ENCODE measurements at places on chromosomes 3 and 15.

DNA sequence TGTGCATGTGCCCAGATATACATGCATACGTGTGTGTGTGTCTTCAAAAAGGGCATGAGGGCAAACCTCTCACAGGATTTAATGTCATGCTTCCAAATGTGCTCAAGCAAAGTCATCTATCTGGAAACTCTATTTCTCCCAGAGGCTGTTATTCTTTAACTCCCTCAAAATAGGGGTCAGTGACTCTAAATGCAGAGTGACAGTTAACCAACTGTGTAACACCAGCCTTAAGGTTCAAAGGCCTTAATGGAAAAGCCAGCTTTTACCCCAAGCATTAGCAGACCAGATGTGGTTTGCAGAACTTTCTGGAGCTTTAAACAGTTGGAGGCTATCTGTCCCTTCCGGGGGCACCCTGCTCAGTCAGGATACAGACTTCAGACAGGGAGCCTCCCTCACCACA is 70.4 kb upstream of the SLC7A14 start:
- DNase-seq: no peak

DNA sequence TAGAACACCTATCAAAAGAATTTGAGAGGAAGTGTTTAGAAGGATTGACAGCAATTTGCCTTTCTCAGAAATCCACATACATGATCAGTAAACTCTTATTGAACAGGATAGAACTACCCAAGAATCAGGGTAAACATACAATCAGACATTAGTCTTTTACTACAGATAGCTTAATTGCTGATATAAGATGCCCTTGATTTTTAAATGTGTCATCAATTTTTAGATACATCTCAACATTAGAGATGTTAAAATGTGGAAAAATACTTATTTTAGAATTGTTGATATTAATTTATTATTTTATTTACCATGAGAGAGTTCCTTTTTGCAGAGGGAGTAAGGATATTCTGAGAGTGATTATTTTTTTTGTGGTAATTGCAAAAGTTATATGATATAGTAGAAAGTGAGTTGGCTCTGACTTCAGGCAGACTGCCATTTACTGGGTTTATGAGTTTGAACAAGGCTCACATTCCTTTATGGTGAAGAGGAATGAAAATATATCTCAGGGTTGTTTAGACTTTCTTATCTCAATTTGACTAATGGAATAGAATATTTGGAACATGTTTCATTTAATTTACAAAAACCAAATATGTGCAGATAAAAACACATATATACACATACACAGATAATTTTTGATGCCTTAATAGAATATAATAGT is 302.8 kb upstream of the GOLIM4 start:
- DNase-seq: no peak

GRCh38 chr3:13570391-13571194 is 21.7 kb downstream of the FBLN2 start:
- DNase-seq: no peak

GRCh38 chr3:79490165-79491028 is 277.4 kb downstream of the ROBO1 start:
- no peak for DNase-seq

DNA sequence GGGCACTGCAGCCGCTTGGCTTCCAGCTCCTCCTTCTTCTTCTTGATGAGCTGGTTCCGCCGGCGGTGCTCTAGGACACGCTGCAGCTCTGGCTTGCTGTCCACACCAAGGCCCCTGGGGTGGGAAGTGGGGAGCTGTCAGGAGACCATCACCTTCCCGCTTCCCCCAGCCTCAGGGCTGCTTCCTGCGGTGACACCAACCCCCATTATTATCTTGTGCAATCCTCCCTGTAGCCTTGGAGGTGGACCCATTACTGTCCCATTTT is 10.0 kb downstream of the FAM107A start:
- DNase-seq: no peak

DNA sequence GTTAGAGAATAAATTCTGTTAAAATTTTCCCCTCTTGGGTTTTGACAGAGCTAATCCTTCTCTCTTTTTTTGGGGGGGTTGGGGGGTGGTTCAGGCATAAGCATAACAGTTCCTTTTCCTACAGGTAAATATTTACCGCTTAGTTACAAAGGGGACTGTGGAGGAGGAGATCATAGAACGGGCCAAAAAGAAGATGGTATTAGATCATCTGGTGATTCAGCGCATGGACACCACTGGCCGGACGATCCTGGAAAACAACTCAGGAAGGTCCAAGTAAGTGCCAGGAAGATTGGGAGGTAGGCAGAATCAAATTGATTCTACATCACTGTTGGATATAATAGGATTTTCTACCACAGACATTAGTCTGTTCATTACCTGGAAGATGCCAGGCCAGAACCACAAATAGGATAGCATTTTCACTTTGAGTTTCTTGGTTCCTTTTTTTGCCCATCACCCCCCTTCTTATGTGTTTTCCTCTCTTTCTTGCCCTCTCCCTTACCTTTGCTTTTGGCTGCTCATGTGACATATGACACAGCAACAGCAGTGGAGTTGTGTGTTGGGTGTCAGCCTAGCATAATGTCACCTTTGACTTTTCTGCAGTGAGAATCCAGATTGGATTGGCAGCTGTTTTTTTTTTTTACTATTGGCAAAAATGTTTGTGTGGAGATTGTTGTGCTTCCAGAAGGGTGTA is 79.0 kb downstream of the CHD2 start:
- no peak for DNase-seq

GRCh38 chr15:52031556-52031955 is 12.5 kb downstream of the MAPK6 start:
- no peak for DNase-seq

DNA sequence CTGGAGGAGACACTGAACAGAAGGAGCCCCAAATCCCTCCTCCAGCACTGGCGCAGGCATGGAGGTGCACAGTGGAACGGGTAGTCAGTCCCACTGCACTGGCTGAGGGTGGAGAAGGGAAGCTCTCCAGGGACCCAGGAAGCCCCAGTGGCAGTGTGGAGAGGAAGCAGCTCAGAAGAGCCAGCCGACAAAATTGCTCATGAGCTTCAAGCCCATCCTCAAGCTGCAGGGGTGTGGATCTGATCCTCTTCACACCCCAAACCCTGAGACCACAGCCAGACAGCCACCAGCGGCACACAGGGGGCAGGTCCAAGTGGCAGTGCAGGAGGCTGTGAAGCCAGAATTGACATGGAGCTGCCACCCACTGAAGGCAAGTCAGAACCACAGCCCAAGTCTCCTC is 32.1 kb downstream of the CYFIP1 start:
- DNase-seq: no peak

DNA sequence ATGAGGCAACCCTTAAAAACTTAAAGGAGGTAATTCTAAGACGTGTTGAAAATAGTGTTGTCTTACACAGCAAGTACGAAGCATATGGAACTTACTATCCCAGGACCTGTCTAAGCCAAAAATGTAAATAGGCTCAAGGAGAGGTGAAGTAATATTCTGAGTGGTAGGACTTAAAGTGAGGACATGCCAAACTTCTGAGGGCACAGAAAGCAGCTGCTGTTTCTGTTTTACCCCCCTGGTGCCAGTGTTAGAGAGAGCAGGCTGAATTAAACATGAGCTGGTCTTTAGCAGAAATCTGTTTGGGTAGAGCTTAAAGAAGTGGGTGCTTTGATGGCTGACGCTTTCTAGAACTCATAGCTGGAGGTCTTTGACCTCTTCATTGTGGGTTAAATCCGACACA is 149.7 kb upstream of the NPHP3 start:
- DNase-seq: no peak

DNA sequence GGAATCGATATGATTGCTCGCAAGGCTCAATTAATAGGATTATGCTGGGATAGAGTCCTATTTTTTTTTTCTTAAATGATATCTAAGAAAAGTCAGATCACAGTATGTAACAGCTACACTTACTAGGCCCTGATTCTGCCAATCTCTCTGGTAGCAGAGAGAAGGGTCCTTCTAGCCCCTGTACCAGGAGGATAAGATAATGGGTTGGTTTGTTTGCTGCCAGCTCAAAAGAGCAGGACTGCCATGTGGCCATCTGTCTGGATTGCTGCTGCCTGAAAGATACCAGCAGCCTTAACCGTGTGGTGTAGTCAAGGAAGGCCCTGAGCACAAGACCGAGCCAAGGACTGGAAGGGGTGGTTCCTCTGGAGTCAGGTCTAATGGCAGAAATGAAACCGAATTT is 236.4 kb downstream of the KLF13 start:
- no peak for DNase-seq

- peak; percentile 14 for DNase-seq
Observed at GRCh38 chr3:54870423-54870822, 57.4 kb downstream of the LRTM1 start.

- DNase-seq: no peak
Observed at GRCh38 chr3:101936419-101937356, 87.4 kb downstream of the NFKBIZ start.

DNA sequence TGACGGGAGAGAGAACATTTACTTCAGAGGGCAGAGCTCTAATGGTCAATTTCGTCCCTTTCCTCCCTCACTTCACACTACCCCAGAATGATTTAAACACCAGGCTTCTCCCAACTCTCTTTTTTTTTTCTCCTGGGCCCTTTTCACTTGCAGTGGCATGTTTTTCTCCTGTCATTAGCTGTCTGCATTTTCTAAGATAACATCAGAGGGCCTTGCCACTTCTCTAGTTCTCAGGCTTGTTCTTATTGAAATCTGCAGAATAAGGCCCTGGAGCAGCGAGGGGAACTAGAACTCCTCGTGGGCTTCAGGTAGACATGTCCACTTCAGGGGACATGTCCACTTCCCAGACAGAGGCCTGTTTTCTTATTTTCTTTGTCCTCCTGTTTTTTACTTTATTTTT is 514.4 kb upstream of the TBL1XR1 start:
- DNase-seq: no peak

GRCh38 chr15:34889476-34889875 is 80.1 kb downstream of the AQR start:
- DNase-seq: no peak

GRCh38 chr15:94348084-94348483 is 116.7 kb downstream of the MCTP2 start:
- no peak for DNase-seq

Measured in NCI-H1105 treated with DMSO at 0.1 percent for 48 hours (cell line).